Effector memory CD4-positive, alpha-beta T cell (primary cell): ENCODE measurements at places on chromosomes 6 and 20.

DNA sequence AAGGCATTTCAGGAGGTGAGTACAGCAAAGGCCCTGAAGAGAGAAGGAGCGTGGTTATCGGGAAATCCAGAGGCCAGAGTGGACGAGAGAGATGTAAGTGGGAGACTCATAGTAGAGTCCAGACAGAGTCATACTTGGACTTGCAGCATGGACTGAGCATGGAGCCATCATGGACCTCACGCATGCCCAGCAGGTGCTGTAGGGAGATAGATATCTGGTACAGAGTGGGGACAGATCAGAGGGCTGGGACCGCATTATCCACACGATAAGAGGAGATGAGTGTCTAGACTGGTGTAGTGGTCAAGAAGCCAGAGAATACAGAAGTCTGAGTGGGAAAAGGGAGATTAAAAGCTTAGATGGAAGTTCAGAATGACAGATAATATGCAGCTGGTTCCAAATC, 127.0 kb downstream of the TBC1D7 start:
- DNase-seq: no peak

- no peak for DNase-seq
Observed at GRCh38 chr6:49732781-49733180, 11.4 kb downstream of the CRISP3 start.

- no peak for DNase-seq
Observed at GRCh38 chr6:37190159-37190535, 20.2 kb downstream of the PIM1 start.

DNA sequence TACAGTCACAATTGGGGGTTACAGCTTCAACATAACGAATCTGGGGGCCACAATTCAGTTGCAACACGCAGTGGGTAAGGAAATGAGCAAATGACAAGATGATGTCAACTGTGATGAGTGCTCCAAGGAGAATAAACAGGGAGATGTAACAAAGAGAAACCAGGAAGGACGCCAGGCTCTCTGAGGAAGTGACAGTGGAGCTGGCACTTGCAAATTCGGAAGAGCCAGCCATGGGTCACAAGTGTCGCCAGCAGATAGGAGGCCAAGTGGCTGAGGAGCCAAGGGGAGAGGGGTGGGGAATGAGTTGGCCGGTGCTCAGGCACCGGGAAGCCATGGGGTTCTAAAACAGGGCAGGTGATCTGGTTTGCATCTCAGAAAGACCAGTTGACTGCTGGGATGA, 136.4 kb downstream of the EYA2 start:
- no peak for DNase-seq

GRCh38 chr20:46036370-46036769, 7.4 kb downstream of the SLC12A5 start:
- DNase-seq: no peak

GRCh38 chr20:63500151-63500901, 1.4 kb upstream of the EEF1A2 start:
- DNase-seq: no peak

DNA sequence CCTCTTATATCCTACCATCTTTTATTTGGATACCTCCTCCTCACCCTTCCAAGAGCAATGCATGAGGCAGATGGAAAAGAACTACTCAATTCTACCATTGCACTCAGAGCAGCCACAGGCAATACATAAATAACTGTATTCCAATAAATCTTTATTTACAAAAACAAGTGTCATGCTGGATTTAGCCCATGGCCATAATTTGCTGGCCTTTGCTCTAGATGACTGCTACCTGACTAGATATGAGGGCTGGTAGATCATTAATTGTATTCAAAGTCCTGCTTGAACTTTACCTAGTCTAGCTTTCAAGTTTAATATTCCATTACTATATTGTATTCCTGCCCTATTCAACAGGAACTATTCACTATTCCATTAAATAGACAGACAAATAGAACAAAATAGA, 37.1 kb downstream of the AFG1L start:
- no peak for DNase-seq

DNA sequence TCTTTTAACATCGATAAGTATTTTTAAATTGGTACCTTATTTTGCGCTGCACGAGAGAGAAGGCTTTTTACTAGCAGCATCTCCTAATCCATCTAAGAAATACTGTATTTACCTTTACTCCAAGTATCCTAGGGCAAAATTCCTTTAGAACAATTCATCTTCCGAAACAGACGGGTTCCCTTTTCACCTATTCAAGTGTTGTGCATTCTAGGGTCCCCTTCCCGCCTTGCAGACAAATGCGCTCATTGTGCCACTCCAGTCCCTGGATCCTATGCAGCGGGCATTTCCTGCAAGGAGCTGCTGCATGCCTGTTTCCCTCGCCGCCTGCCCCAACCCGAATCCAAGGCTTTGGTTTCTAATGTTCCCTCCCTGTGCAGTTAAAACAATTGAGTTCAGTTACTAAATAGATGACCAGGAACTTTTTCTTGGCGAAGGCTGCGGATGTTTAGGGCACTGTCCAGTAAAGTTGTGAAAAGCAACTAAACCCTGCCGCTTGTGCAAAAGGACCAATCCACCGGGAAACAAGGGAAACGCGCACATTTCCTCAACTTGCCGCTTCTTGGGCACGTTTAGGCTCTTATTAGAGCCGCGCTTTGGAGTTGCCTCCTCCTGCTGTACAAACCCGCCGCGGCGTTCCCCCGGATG, 556 bp upstream of the SCAF8 start:
- no peak for DNase-seq

DNA sequence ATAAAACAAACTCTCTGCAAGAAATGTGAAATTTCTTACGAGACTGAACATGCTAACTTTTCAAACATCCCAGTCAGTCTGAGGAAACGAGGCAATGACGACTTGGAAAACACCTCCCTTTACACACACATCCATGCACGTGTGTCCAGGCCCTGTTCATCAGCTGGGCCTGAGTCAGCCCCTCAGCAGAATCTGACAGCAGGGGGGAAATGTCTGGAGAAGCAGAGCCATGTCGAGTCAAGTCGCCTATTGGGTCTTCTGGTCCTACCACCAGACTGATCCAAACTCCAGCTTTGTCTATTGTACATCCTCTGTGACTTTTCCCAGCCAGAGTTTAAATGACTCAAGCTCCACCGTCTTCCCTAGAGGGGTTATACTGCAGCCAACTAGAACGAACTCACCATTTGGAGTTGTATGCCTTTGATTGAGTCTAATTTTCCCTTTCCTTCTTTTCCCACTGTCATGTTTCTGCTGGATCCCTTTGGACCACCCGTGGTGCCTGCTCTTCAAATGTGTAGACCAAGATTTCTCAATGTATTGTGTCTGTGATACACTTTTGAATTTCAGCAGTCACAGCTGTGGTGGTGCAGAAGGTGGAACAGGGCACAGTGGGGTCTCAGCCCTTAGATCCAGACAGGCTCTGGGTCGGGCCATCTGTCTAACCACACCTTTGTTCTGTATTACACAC, 254.0 kb downstream of the CDC5L start:
- no peak for DNase-seq

GRCh38 chr6:16658348-16659034, 102.8 kb downstream of the ATXN1 start:
- no peak for DNase-seq
